Fibroblast of the aortic adventitia (primary cell): ENCODE measurements at places on chromosomes 5 and 9. TPM values are rescaled to one million over a fixed set of nuclear protein-coding genes. Genes with fewer than 3 reads are reported as not detected.

Gene CXCL14
- total RNA-seq = 0.18 and 0.33 TPM in 2 replicates

Gene TRIM41
- 12.7 and 19.1 TPM in 2 replicates for total RNA-seq

Gene PGM5
- 8.0 and 13.5 TPM in 2 replicates for total RNA-seq

Gene C7
- total RNA-seq = 2.4 and 762 TPM in 2 replicates

Gene GHR
- total RNA-seq = 4.3 and 6.0 TPM in 2 replicates

Gene FBXW11
- total RNA-seq = 64.8 and 68.4 TPM in 2 replicates

Gene ZFP37
- total RNA-seq = 0.82 and 3.6 TPM in 2 replicates

Gene FGFR4
- total RNA-seq = 0.74 TPM in 1 of 2 replicates, not detected in the other

Gene ANKRD55
- 0.57 TPM in 1 of 2 replicates, not detected in the other for total RNA-seq

Gene DND1
- total RNA-seq = 0.18 TPM in 1 of 2 replicates, not detected in the other

Gene ANKRD31
- total RNA-seq = 0.16 and 0.18 TPM in 2 replicates

Gene BTNL8
- not detected in 2 replicates for total RNA-seq

Gene NME5
- total RNA-seq = 6.0 and 11.6 TPM in 2 replicates

Gene ELAVL2
- total RNA-seq = 0.81 and 0.98 TPM in 2 replicates

Gene PHYHD1
- 8.5 and 13.1 TPM in 2 replicates for total RNA-seq

Gene OLFML2A
- total RNA-seq = 1.7 and 13.7 TPM in 2 replicates

Gene IFNA13
- not detected in 2 replicates for total RNA-seq

Gene F2RL2
- 9.8 and 18.6 TPM in 2 replicates for total RNA-seq
